ENCODE measurements at places on chromosomes 5 and 9.

- no peak for DNase-seq
Observed at GRCh38 chr9:72596451-72597180, 75.2 kb downstream of the TMC1 start.

- DNase-seq: no peak
Observed at GRCh38 chr5:139689631-139690063, 41.5 kb downstream of the CXXC5 start.

DNA sequence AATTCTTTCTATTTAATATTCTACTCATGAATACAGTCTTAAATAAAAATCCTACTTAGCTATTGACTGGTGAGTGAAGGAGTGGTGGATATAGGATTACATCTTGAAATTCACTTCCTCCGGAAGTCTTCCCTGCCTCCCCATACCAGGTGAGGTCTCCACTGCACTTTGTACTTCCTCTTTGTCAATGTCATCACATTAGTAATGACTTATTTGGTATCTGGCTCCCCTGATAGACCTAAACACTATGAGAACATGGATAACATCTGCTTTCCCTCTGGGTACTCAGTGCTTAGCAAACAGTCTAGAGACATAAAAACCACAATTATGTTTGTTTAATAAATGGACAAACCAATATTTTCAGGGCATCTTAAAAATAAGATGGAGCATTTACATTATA lies 532.1 kb downstream of the PDE4D start:
- DNase-seq: no peak

GRCh38 chr5:157941616-157942015 lies 82.7 kb upstream of the CLINT1 start:
- DNase-seq: no peak

- no peak for DNase-seq
Observed at GRCh38 chr9:14097215-14097614, 216.7 kb downstream of the NFIB start.

DNA sequence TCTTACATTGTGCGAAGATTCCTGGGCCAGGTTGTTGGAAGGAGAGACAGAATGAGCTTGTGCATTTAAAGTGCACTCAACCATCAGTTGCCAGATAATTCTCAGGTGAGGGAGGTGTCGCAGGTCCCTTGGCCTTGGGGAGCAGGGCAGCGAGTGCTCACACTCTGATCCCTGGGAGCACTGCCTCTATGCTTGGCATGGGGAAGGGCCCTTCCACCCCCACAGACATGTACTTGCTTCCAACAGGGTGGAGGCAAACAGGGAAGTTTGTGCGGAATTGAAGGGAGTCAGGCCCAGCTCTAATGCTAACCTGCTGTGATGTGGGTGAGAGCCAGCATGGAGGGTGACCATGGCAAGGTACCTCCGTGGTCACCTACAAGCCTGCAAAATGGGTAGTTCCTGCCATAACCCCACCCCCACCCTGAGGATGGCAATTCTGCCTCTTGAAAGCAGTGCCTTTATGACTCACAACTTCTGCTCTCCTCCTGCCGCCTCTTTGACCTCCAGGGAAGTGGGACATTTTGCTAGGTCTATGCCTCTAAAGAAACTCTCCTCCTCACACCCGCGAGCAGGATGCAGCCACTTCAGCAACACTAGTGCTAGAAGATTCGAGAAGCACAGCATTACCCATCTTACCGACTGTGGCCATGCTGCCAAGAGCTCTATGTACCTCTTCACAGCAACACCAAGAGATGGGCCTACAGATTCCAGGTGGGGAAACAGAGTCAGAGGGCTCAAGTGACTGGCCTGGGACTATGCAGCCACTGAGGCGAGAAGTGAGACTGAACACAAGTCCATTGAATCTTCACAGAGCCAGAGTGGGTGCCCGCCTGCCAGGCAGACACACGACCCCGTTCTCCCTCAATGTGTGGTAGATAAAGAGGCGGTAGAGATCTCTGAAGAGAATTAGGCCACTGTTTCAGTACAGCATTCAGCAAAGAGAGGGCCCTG lies 22.1 kb upstream of the SLC25A51 start:
- DNase-seq: no peak

DNA sequence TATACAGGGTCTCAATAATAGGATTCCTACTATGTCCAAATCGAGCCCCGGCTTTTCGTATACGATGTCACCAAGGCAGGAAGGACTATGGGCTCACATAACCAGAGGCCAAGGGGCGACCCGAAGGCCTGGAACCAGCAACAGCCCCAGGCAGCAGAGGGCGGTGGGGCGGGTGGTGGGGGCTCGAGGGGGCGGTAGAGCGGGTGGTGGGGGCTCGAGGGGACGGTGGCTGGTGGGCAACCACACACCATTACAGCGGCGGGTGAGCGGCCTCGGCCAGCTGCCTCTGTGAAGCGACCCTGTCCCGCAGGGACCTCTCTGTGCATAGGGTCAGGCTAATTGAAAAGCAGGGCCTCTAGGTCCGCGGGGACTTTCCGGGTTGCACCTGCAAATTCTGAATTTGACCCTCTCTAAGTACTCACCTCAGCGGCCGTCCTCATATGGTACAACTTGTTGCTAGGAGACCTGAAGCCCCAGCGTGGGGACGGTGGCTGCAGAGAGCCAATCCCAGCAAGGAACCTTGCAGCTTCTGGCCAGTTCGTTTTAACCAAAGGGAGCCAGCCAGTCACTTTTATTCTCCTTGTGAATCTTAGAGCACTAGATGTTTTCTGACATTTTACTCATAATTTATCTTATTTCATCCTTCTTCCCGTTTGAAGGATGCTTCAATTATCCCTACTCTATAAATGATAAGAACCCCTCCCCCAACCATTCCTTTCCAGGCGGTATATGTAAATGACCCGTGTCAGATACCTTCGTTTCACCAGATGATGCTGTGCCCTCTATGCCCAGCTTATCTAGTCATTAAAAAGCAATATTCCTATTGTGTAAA lies at the start of gene NME5:
NME5 (minus strand) TSS at position 480 of the 832 bp plus-strand sequence. CDS start 648 bp downstream, outside the sequence.
- DNase-seq: no peak

DNA sequence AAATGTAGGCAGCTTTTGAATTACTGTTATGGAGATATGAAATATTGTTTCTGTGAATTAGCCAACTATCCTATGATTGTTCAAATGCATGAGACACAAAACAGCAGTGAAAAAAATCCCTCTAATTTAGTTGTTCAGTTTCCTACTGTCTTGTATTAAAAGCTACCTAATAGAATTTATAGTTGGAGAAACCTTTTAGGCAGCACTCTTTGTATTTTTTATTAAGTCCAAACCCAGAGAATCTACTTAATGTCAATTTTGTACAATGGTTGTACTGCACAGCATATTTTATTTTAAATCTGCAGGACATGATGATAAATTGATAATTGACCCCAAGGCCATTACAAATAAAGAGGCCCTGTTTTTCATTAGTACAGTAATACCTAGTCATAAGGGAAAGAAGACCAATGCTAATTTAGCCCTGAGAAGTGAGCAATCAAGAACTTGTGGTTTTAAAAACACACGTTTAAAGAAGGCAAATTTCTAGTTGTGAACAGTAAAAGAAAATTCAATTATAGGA lies 607.5 kb downstream of the ISL1 start:
- DNase-seq: no peak

GRCh38 chr5:130836729-130837649 lies 328.1 kb downstream of the HINT1 start:
- peak; percentile 5 for DNase-seq

DNA sequence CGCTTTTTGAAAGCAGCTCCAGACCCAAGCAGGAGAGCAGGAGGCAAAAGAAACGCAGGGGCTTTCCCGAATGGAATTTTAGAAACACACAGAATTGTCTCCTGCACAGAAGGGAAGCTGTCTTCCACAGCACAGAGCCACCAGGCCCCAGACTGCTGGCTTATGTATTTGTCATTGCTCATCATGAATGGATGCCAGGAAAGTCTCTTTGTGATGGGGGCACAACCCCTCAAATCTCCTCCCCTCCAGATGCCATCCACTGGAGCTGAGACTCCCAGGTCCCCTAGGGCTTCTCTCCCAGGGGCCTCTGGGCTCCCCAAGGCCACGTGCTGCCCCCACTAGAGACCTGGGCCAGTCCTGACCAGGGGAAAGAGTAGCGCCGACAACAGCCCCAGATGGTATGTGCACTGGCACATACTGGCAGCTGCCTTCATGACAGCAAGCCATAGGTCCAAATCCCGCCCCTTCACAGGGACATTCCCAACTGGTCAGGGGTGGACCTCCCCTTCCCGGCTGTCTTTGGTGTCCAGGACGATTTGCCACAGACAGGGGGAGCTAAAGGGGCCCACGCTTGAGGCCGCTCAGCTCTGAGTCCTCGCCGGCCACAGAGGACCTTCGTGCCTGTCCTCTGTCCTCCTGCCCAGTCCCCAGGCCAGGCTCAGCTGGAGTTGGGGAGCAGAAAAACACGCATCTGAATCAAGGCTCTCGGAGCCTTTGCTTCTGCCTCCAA lies 127.8 kb downstream of the KCNIP1 start:
- DNase-seq: peak; percentile 13

GRCh38 chr9:132672413-132672690 lies 2.1 kb downstream of the GTF3C4 start:
- DNase-seq: peak; percentile 80

DNA sequence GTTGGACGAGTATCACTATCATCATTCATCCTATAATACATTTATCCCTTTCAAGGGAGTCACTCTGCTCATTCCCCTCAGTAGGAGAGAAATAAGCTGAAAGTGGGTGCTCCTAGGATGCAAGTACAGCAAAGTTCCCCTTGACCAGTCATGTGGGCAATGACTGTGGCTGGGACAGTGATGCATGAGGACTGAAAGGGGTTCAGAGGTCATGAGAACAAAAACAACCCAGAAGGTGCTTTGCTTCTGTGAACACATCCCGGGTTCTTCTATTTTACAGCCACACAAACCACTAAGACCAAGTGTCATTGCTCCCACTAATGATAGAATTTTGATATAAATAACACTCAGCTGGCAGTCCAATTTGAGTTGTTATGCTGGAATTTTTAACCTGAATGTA lies 177.8 kb upstream of the ADCY2 start:
- DNase-seq: no peak
